AG08396 (cell line): ENCODE measurements at places on chromosomes 2 and 18.
A peak's percentile ranks its signal among the peaks of the same experiment; 100 is the strongest.

DNA sequence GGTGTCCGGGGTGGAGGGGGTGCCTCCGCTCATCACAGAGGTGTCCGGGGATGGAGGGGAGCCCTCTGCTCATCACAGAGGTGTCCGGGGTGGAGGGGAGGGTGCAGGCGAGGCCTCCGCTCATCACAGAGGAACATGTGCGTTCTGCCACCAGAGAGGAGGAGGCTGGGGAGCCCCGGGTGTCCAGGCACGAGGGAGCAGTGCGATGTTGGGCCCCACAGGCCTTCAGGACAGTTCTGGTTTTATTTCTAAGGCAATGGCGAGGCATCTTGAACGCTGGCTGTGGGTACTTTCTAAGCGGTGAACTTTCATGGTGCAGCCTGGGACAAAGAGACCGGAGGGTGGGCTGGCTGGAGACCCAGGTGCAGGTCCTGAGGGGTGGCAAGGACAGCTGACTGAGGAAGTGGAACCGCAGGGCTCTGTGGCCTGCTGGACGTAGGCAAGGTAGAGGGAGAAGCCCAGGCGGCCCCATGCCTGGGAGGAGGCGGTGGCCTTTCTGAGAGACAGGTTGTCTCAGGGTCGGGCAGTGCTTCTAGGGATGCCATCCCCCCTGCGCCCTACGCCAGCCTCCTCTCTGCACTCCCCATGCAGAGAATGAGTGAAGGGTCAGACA, 196.6 kb upstream of the SALL3 start:
- DNase-seq = no peak

DNA sequence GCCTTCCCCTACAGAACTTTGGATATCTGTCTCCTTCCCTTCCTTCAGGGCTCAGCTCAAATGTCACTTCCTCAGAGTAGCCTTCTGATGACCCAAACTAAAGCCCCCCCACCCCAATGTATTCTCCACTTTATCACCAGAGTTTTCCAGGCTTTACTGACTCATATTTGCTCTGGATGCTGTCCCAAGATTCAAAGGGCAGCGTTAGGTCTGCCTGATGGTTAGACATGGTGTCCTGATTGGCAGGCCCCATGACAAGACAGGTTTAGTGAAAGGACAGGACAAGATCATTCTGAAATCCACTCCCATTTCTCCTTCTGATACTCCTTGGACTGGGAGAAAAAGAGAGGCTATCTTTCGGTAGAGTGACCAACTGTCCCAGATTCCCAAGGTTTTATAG, 22.6 kb upstream of the RPIA start:
- DNase-seq = no peak

- peak; percentile 64 for DNase-seq
These were observed 809 bp downstream of the DBI start for GRCh38 chr2:119367472-119368099.

DNA sequence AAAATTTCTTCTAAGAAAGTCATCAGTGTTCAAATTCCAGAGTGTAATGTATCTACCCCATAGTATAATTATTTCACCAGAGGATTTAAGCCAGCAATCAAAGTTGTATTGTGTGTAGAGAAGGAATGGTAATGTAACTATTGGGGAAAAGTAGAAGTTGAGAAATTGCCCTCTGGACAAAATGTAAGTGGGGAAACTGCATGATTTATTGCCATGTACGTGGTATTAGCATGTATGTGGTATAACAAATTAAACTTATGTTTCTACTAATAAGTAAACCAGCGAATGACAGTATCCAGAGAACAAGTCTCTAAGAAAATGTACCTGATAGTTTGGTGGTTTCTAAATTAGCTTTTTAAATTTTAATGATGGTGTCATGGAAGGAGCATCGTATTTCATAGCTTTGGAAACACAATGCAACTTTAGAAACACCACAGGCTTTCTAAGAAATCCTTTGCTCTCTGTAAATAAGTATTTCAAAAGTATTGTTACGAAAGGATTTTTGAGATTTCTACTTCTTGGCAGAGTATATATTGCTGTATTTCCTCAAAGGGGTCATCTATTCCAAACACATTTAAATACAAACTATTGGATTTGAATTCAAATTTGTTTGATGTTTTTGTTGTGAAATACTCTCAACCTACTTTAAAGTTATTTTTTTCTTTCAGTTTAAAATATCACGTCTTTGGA, 1018.9 kb upstream of the ZEB2 start:
- DNase-seq = no peak

DNA sequence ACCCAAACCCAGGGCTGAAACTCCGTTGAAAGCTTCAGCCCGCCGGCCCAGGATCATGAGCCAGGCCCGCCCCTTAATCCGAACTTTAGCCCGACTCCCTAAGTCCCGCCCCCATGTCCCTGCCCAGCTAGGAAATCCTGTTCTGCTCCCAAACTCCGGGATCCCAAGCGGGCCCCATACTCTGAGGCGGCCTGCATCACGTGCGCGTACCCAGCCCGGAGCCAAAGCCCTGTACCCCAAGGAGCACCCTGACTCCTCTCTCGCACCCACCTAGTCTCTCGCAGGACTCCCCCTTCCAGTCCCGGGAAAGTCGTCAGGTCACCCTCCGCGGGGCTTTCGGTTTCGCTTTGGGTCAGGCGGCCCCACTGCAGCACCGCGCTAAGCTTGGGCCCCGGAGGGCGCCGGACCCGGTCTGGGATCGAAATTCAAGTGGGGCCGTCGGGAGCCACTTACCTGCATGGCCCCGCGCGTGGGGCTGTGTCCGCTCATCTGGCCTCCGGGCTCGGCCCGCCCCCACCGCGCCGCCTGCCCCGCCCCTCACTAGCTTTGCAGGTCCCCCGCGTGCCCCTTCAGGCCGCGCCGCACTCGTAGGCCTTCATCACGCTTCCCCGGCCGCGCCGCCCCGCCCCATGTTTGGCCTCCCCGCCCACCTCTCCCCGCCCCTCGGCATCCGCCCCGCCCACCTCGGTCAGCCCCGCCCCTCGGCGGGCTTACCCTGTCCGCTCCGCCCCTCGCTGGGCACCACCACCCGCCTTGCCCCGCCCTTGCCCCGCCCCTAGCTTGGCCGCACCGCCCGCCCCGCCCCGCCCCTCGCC, at the start of gene DNPEP:
DNPEP (minus strand) TSS at position 607 of the 815 bp plus-strand sequence; CDS start at position 489, 118 bp downstream.
- DNase-seq = peak; percentile 80

- DNase-seq = no peak
These were observed 533 bp downstream of the DHX57 start for GRCh38 chr2:38875227-38875575.

GRCh38 chr18:50401295-50401694, 26.4 kb downstream of the SKA1 start:
- no peak for DNase-seq

- DNase-seq = no peak
These were observed 439.1 kb upstream of the ID2 start for GRCh38 chr2:8242739-8243138.

- DNase-seq = no peak
These were observed 22.6 kb downstream of the ACSL3 start for GRCh38 chr2:222883420-222883819.

GRCh38 chr2:19868224-19868623, 33.6 kb downstream of the TTC32 start:
- DNase-seq = no peak

GRCh38 chr2:102158011-102158755, 15.6 kb downstream of the IL1R1 start:
- DNase-seq = no peak

DNA sequence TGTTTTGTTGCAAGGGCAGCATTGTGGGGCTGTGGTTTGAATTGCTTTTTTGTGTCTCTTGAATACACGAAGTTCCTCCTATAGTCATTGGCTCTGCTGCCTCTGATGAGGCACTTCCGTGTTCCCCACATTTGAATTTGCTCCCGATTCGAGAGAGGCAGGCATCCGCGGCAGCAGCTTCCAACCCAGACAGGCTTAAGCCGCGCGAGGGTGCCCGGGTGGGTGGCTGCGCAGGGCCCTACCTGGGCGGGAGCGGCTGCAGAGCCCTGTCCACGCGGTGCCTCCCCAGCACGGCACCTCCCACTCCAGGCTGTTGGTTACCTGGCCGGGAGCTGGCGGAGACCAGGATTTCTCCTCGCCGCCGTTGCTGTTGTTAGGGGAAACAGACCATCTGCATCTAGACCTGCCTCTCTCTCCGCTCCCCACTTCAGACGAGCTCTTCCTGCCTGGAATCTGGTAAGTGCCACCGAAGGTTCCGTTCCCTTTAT, 151.3 kb downstream of the NEDD4L start:
- DNase-seq = no peak

DNA sequence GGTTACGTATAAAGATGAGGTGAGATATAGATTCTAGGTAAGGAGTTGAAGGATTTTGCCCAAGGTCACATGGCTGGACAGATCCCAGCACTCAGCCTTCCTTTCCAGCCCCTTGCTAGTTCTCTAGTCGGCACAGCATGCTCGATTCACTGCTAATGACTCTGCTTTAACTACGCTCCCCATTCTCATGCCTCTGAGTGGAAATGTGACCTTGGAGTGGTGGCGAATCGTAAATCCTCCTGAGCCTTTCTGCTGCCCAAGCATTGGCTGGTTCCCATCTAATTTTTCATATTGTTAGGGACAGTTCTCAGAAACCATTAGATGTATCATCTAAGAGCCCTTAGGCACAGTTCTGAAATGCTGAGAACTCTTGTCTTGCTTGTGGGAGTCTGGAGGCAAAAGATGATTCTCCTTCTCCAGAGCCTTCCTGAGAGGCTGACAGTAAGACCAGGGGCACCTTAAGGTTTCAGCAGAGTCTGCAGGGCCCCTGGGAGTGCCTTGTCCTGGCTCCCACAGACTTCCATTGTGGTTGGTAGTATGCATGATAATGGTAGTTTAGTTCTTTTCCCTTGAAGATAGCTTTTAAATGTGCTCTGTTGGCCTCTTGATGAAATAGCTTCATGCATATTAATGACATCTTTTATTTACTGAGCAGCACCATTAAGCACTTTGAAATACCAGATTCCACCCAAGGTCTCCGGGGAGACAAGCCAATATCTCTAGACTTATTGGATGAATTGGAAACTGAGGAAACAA, 377.8 kb upstream of the SLC14A2 start:
- DNase-seq = no peak

DNA sequence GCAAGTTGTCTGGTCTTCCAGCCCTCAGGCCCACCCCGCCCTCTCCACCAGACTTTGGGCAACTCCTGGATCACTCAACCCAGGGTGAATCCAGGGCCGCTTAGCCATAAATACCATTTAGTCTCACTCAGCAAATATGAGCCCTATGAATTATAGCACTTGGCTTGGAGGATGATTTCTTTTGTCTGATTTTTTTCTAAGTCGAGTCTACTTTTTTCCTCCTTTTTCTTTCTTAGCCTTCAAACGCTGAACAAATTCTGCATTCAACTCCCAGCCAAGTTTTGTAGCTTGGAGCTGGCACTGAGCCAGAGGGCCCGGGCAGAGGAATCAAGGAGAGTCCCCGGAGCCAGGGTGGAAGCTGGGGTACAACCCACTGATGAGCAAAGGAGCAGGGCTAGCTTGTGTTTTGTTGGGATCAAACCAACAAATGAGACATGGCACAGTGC, 48.7 kb downstream of the SERTAD2 start:
- DNase-seq = no peak

GRCh38 chr2:29218071-29218470, 102.9 kb downstream of the CLIP4 start:
- DNase-seq = no peak

DNA sequence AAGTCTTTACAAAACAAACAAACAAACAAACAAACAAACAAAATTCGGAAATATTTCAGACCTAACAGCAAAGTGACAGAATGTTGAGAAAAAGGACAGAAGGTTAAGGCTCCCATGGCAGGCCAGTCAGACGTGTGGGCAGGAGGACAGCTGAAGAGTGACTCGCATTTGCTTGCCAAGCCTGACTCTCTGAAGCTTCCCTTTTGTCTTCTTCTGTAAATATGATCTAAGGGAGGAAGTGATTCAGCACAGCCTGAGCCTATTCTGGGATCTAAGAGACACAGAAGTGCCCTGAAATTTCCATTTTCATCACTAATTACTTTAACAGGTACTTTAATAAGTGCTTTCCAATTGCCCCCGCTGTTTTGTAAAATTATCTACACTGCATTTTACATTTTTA, 134.0 kb upstream of the LYPD1 start:
- peak; percentile 17 for DNase-seq

- no peak for DNase-seq
These were observed 1021.2 kb downstream of the LRP1B start for GRCh38 chr2:141109633-141110032.

GRCh38 chr2:155679647-155680046, 652.9 kb downstream of the NR4A2 start:
- no peak for DNase-seq

GRCh38 chr2:131827481-131828163, 299.9 kb downstream of the CCDC74A start:
- no peak for DNase-seq

DNA sequence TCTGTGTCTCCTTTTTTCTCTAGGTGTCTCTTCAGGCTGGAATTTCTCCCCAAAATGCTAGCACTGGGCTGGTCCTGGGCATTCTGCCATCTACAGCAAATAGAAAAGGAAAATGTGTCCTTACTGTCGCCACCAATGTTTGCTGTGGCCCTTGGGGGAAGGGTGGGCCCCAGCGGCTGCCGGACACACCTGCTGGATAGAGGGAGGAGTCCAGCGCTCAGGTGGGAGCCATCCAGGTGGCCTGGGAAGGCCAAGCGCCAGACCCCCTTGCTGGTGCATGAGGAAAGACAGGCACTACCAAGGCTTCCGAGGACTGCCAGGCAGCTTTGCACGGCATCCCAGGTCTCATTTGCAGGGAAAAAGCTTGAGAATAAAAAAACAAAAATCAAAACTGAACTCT, 147.7 kb upstream of the GATA6 start:
- DNase-seq = no peak

- DNase-seq = no peak
These were observed 133.8 kb downstream of the ZNF516 start for GRCh38 chr18:76361219-76361618.

GRCh38 chr2:241033994-241034393, 35.6 kb downstream of the SNED1 start:
- no peak for DNase-seq

DNA sequence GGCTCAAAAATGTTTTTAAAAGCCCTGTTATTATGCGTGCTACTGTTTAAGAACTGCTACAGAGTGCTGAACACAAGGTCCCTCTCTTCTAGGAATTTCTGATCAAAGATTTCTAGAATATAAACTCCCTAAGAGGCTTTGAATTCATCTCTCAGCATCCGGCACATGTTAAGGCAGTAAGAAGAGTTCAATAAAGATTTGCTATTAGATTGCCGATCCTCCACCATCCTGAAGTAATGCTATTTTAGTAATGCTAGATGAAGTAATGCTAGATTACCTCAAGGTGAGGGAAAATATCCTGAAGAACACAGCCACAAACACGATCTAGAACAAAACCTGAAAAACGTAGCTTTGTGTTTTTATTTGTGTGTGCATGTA, 949 bp upstream of the MYL12B start:
- DNase-seq = no peak

DNA sequence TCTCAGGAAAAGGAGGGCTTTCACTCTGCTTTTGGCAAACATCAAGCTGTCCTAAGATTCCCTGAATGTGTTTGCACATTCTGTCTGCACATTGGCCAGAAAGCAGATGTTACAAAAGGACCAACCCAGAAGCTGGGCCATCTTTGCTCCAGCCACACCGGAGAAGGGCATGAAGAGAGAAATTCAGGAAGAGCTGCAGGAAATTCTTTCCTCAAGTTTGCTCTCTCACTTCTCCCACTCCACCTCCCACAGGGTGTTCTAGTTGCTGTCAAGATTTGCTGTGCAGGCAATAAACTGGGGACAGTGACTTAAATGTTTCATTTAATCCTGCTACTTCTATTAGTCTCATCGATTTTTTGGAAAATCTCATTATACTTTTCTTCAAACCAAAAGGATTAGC, 137.7 kb upstream of the UNC80 start:
- no peak for DNase-seq

- DNase-seq = no peak
These were observed 687.9 kb upstream of the ACVR2A start for GRCh38 chr2:147156970-147157369.
